Breast epithelium (tissue), 4 donors: ENCODE measurements at places on chromosomes 7 and 10. TPM values are rescaled to one million over a fixed set of nuclear protein-coding genes. Genes with fewer than 3 reads are reported as not detected.

- DNase-seq = no peak
Measured at GRCh38 chr10:58919927-58920654, 256.4 kb upstream of the PHYHIPL start.

GRCh38 chr7:157616426-157616825 lies 279.6 kb downstream of the DNAJB6 start:
- no peak for DNase-seq

GRCh38 chr7:106358103-106358663 lies 73.4 kb upstream of the NAMPT start:
- DNase-seq = no peak

- DNase-seq = no peak
Measured at GRCh38 chr10:70558871-70559810, 43.4 kb downstream of the PRF1 start.

DNA sequence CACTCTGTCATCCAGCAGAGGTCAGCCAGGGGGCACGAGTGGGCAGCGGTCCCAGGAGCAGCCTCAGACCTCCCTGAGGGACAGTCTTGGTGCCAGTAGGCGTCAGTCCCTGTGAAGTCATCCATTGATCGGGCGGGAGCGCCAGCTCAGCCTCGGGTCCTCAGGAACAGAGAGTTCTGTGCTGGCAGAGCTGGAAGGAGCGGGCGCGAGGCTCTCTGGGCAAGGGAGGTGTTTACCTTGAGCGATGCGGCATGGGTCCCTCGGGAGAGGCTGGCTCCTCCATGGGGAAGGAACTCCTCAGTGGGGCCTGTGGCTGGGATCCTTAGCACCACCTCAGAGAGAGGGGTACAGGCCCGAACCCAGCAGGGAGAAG lies 101.1 kb upstream of the PPIF start:
- DNase-seq = peak; percentile 81

DNA sequence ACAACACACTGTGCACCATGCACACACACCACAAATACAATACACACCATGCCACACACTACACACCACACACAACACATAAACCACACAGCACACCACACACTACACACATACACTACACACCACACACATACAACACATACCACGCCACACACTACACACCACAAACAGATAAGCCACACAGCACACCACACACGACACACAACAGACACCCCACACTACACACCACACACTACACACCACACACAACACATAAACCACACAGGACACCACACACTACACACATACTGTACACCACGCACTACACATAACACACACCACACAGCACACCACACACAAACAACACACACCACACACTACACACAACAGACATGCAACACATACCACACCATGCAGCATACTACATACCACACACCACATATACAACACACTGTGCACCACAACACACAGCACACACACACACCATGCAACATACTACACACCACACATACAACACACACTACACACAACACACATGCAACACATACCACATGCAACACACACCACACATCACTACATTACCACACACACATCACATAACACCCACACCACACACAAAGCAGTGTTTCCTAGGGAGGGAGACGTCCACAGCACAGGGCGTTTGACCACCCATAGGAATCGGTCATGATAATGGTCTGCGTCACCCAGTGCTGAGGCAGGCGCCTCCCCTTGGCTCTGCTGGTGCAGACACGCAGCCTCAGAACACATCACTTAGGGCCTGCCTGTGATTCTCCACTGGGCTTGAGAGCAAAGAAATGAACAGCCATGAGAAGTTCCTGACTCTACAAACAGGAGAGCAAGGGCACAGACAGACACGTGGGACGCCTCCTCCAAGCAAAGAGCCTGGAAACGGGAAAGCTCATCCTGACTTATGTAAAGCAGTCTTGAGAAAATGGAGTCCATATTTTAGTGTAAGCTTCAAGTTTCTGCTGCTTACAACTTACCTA lies 458.3 kb downstream of the PTPRN2 start:
- DNase-seq = no peak

DNA sequence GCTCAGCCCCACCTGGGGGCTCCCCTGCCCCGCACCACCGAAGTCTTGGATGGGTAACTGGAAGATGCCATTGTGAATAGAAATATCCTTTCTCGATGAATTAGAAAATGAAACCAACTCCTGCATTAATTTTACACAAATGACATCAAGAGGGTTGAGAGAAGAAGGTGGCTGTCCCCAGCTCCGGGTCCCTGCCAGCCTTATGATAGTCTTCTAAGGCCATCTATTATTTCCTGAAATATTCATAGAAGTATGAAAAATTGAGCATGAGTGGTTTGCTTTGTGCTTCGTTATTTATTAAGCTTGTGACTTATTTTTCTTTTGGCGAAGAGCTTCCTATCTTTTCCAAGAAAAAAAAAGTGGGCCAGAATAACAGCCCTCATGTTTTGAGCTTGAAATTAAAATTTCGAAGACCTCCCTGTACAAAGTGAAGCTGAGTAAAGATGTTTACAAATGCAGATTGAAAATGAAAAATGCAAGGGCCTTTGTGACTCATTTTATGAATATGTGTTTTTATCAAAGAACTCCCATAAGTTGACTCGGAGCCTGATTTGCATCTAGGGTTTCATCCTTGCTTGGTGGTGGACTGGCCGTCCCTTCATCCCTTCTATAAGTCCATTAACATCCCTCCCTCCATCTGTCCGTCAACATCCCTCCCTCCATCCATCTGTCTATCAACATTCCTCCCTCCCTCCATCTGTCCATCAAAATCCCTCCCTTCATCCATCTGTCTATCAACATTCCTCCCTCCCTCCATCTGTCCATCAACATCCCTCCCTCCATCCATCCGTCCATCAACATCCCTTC lies 20.5 kb upstream of the CFAP46 start:
- no peak for DNase-seq

- no peak for DNase-seq
Measured at GRCh38 chr7:106613848-106614560, 47.0 kb downstream of the CCDC71L start.

The RAB19 gene
- 2.3 TPM for total RNA-seq

DNA sequence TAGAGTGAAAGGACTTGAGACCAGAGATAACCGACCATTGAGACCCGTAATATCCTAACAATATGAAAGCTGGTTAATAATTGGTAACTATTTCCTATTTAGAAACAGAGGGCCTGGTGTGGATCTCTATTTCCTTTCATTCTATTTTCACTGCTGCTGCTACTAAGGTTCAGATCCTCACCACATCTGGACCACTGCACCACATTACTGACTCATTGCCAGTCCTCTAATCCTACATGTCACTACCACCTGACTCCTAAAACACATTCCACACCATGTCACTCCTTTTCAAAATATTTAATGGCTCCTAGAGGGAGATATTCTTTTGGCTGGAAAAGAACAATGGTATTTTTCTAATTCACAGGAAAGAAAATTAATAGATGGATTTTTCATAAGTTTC lies 6.4 kb downstream of the USP54 start:
- DNase-seq = no peak
